ENCODE measurements at places on chromosomes 5 and 9. TPM values are rescaled to one million over a fixed set of nuclear protein-coding genes. Genes with fewer than 3 reads are reported as not detected.

The EPB41L4A gene
- 0.29 TPM for total RNA-seq

The TMEM267 gene
- 11.8 TPM for total RNA-seq

The IL13 gene
- total RNA-seq = not detected

The MAML1 gene
- total RNA-seq = 7.0 TPM

The SOWAHA gene
- 0.17 TPM for total RNA-seq
